Hematopoietic multipotent progenitor cell treated with erythropoietin and hydrocortisone succinate and interleukin-3 and kit ligand, for 6 days (in vitro differentiated cells): ENCODE measurements at places on chromosomes 5 and 9.

GRCh38 chr5:149420545-149421371 is 41.7 kb upstream of the IL17B start:
- no peak for DNase-seq

- DNase-seq, result no peak
Observed at GRCh38 chr9:116417464-116417863, 263.9 kb downstream of the PAPPA start.

DNA sequence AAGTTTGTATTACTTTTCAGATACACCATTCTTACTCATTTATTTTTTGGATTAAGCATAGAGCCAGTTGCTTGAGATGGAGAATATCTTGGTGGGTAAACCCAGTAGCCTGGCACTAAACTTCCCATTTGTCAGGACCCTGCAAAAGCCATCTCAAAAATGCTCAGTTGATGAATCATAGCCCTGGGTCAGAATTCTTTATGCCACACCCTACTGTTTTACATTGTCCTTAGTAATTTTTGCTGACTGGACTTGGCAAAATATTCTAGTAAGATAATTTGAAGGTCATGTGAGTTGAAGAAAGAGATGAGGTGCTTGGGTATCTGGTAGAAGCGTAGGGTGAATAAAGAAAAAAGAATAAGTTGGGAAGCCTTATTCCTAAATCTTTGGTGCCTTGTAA is 50.7 kb downstream of the C7 start:
- DNase-seq, result no peak

DNA sequence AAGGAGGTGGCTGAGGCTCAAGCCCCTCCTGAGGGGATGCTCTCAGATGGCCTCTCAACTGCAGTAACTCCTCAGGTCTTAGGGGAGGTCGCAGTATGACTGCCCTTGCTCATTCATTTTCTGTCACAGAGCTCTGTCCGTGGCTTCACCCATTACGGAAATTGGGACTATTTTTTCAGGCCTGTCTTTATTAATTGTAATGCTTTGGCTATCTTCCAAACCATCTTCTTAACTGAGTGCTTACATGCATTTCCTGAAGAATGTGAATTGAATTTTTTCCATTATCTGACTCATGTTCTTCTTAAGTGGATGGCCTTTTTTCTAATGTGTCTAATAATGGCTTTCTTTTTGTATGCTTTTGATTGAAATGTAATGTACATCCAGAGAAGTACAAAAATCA is 36.4 kb upstream of the SV2C start:
- no peak for DNase-seq

- DNase-seq, result no peak
Observed at GRCh38 chr5:91178461-91178860, 204.7 kb downstream of the ARRDC3 start.

GRCh38 chr5:56608217-56608925 is 207.0 kb upstream of the MAP3K1 start:
- DNase-seq, result peak; percentile 84

- no peak for DNase-seq
Observed at GRCh38 chr5:72749362-72749997, 67.0 kb upstream of the TNPO1 start.

GRCh38 chr5:101783241-101784013 is 512.7 kb downstream of the SLCO4C1 start:
- DNase-seq, result no peak

DNA sequence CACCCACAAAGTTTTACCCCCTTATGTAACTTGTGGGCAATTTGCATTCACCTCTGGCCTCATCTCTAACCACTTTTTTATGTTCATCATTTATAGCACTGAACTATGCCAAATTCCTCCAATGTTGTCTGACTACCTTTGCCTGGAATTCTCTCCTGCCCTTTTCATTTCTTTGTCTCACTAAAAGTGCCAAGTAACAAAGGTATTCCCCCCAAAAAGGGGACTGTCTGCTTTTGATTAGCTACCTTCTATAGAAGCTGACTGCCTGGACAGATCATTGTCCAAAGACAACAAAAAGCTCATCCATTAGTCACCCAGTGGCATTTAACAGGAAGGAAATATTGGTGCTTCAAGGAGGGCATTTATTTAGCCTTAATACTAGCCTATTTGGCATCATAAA is 189.9 kb upstream of the VCAN start:
- DNase-seq, result no peak

- peak; percentile 32 for DNase-seq
Observed at GRCh38 chr9:83199240-83199639, 136.3 kb upstream of the RASEF start.

- DNase-seq, result peak; percentile 9
Observed at GRCh38 chr9:109640580-109641371, 139.2 kb upstream of the PALM2AKAP2 start.

DNA sequence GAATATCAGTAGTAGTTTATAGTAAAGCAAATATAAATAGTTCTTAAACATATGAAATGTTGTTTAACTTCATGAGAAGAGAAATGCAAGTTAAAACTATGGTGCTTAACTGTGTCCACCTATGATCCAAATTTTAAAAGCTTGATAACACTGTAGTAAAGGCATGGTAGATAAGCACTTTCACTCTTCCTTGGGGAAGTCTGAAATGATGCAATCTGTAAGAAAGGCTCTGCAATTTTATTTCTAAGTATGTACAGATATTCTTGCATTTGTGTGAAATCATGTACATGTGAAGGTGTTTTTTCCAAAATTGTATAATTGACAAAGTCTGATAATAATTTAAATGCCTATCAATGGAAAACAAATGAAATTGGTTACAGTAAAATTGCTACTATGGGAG is 66.9 kb downstream of the SYK start:
- DNase-seq, result no peak

DNA sequence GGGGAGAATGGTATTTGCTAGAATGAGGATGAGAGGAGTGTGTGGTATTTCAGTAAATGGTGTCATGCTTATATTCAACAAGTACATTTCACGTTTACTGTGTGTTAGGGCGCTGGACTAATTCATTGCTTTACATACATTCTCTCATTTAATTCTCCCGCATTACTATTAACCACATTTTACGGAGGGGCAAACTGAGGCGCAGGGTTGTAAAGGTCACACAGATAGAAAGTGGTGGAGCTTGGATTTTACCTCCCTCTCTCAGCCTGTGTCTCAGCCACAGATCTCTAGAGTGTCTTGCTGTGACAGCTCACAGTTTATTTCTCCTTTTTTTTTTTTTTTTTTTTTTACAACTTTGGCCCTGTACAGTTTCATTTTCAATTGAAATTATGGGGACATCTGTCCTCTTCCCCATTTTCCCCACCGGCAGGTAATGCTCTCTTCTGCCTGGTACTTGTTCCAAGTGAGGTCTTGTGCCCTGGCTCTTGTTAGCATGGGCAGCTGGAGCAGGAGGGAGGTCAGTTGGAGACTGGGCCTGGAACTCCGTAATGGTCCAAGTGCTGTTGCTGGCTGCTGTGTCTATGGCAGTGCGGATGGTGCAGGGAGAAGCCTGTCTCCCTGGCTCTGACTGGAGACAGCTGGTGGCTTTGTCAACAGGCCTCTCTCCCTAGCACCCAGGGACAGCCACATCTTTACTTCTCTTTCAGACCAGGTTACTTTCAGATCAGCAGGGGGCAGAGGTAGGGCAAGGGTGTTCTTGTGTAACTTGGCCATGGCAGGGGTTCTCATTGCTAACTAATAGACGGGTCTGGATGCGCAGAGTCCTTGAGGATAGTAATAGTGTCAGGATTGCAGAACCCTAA is 20.5 kb upstream of the NDST1 start:
- DNase-seq, result peak; percentile 76

- DNase-seq, result no peak
Observed at GRCh38 chr5:148951612-148952011, 111.2 kb downstream of the SH3TC2 start.

- no peak for DNase-seq
Observed at GRCh38 chr9:16530669-16531642, 339.5 kb downstream of the BNC2 start.

GRCh38 chr9:97660340-97660739 is 26.7 kb downstream of the NCBP1 start:
- DNase-seq, result peak; percentile 30

DNA sequence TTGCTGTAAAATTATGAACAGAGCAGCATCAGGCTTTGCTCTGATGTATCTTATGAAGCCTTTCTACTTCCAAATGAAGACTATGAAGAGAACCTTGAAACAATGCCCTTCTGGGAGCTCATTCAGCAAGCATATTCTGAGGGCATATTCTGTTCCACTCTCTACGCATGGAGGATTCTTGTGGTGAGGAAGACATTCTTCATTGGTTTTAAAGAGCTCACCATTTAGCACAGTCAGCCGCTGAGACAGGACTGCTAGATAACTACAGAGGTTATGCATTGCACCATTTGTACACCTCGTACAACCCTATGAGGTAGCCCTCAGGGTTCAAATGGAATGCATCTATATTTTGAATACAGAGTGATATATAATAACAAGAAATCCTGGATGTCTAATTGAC is 61.0 kb downstream of the INVS start:
- no peak for DNase-seq

- no peak for DNase-seq
Observed at GRCh38 chr5:111262153-111262552, 38.0 kb downstream of the CAMK4 start.

DNA sequence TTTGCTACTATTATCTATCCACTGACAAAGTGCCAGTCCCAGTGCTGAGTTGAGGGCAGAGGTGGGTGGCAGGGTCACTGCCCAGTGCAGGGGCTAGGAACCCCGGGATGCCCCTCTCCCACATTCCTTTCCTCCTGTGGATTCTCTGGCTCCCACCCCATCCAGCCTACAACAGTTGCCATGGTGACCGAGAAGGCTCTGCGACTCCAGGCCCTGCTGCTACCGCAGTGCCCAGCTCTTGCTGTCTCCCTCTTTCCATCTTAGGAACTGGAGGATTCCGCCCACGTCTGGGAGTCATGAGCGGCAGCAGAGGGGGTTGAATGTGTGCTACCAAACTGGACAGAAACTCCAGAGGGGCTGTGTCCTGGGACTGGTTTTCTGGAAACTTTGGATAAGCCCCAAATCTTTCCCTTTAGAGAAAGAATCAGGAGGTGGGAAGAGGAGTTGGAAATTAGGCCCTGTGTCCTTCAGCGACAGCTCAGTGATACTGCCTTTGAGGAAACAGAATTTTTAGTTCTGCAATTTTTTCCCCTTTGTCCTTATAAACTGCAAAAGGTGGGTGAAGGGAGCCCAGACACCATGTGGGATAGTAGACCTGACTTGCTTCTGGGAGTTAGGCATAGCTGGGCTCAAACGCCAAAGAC is 20.7 kb upstream of the C5orf47 start:
- DNase-seq, result no peak

DNA sequence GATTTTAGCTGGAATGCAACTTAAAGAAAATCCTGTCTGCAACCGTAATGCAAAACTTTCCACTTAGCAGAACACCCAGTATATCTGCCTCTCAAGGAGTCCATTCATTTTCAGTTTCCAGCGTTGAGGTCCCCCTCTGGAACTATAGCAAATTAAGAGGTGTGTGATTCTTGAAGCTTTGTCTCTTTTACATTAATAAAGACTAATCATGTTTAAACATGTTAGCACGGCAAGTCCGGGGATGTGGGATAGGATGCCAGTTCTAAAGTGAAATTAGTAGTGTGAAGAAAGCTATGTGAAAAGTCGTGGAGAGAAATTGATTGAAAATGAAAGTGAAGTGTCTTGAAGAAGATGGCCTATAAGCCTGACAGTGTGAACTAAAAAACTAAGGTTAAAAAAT is 429.1 kb downstream of the NR2F1-AS1 start:
- no peak for DNase-seq

- DNase-seq, result no peak
Observed at GRCh38 chr5:8196061-8196460, 327.1 kb downstream of the MTRR start.

GRCh38 chr5:31598640-31599611 is 40.0 kb upstream of the PDZD2 start:
- no peak for DNase-seq

DNA sequence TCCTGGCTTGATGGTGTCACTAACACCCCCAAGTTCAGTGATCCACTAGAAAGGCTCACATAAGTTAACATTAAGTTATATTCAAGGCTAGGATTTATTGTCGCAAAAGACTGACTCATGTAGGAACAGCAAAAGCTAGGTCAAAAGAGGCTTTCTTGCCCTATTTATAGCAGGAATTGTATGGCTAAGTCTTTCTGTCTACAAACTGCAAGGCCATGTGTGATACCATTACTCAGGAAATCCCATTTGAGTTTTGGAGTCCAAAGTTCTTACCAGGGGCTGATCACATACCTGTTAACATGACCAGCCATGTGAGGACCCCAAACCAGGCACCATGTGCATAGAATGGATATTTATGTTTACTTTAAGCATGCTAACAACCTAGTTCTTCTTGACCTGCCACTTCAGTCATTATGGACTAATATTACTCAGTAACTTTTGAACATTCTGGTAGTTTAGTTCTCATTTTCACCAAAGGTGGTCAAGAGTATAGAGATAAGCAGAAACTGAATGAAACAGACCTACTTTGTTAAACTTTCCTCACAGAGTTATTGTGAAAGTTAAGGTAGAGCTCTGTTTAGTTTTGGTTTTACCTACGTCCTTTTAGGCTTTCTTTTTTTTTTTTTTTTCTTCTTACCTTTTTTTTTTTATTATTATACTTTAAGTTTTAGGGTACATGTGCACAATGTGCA is 281.1 kb downstream of the FER start:
- DNase-seq, result no peak

DNA sequence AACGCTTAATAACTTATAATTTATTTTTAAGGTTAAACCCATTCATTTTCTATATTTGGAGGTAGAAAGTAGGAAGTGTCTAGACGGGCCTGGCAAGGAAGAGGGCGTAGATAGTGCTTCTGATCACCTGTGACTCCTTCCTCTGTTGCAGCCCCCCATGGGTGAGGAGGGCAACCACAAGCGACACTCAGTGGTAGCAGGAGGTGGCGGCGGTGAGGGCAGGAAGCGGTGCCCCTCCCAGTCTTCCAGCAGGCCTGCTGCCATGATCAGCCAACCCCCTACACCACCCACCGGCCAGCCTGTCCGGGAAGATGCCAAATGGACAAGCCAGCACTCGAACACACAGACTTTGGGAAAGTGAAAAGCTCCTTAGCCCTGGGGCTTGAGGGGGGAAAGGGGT is 36.7 kb downstream of the FAXDC2 start:
- no peak for DNase-seq

DNA sequence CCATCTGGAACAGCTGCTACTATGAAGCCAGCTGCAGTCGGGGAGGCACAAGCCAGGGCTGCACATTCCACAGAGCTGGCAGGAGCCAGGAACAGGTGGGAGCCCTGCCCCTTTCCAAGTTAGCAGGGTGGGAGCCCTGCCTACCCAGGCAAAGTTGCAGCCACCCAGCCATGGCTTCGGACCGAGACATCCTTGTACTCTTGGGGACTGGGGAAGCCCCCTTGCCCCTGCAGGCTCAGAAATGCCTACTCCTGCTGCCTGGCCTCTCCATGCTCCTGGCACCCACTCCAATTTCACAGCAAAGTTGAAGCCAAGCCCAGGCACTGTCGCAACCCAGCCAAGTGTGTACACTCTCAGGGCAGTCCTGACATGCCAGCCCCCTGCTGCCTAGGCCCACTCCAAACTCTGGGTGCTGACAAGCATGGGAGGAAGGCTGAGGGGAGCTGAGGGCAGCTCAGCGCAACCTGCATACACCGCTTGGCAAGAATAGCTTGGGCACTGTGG is 165.1 kb downstream of the RNF180 start:
- DNase-seq, result no peak
